ENCODE measurements at places on chromosomes 6 and 20. TPM values are rescaled to one million over a fixed set of nuclear protein-coding genes. Genes with fewer than 3 reads are reported as not detected.

- H3K36me3 ChIP-seq: no peaks in the 10 kb centered on the region
- no peak for DNase-seq
- H3K4me1 ChIP-seq: no peaks in the 10 kb centered on the region
- H3K4me3 ChIP-seq: no peak overlapping the region
- H3K27ac ChIP-seq: no peak overlapping the region
These were observed 42.5 kb upstream of the MLIP start for GRCh38 chr6:54068694-54069093.

DNA sequence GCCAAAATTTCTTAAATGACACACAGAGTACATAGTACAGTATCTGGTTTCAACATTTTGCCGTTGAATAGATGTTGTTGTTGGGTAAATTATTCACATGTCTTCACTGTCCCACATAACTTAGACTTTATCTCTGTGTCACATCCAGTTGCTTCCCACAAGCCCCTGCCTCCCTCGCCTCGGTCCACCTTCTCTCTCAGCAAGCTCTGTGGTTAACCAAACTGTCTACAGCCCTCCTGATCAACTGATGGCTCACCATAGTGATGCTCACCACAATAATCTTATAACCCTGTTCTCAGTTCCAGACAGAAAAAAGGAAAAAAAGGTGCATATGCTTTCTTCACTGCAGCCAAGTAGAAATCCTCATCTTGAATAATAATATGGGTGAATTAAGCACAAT lies 23.0 kb downstream of the IL17F start:
- H3K27ac ChIP-seq: no peak overlapping the region
- no peak overlapping the region for H3K4me3 ChIP-seq
- DNase-seq: no peak
- no peaks in the 10 kb centered on the region for H3K36me3 ChIP-seq

GRCh38 chr6:158753811-158754210 lies 65.4 kb downstream of the EZR start:
- H3K36me3 ChIP-seq: no peaks in the 10 kb centered on the region
- H3K27me3 ChIP-seq: no peaks in the 10 kb centered on the region
- H3K4me1 ChIP-seq: peaks cover 4% of the 10 kb centered on the region
- no peak overlapping the region for H3K4me3 ChIP-seq
- no peak overlapping the region for H3K27ac ChIP-seq

DNA sequence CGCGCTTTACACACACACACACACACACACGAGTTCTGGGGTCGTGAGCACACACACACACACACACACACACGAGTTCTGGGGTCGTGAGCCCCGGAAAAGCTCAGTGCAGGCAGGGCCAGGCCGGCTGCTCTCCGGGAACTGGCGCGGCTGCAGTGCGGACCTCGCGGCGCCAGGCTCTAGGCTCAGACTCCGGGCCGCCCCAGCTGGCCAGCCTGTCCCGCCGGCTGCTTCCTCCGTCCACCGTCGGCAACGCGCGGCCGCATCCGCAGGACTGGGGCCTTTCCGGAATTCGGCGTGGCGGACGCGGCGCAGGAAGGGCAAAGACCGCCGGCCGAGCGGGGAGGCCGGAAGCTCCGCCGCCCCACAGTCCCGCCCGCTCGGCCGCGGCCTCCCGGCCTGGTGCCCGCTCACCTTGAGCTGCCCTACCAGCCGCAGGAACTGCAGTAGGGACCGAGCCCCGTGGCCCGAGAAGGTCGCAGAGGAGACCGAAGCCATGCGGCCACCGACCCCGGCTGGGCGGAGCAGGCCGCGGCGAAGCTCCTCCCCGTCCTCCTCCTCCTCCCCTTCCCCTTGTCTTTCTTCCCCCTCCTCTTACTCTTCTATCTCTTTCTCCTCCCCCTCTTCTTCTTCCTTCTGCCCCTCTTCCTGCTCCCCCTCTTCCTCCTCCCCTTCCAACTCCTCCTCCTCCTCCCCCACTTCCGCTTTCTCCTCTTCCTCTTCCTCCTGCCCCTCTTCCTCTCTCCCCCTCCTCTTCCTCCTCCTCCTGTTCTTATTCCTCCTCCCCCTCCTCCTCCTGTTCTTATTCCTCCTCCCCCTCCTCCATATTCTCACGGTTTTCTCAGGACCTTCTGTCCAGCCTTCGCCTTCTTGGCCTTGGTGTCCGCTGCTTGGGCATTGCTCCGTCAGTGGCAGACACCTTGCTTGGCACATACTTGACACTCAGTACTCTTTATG lies at the start of gene HDDC2:
Gene HDDC2, minus strand, starts transcription at position 533 of the 957 bp plus-strand sequence. Its CDS starts 35 bp downstream, at position 498.
- H3K4me1 ChIP-seq: no peaks in the 10 kb centered on the region
- H3K4me3 ChIP-seq: peak within 1 kb of the TSS; percentile 51
- H3K27me3 ChIP-seq: no peaks in the 10 kb centered on the region
- peaks cover under 1% of the 10 kb centered on the region for H3K36me3 ChIP-seq
- peak within 1 kb of the TSS; percentile 61 for H3K27ac ChIP-seq

GRCh38 chr20:6122111-6122872 lies 538 bp downstream of the FERMT1 start:
- H3K27ac ChIP-seq: no peak overlapping the region
- H3K36me3 ChIP-seq: no peaks in the 10 kb centered on the region
- no peak for DNase-seq
- no peaks in the 10 kb centered on the region for H3K27me3 ChIP-seq

DNA sequence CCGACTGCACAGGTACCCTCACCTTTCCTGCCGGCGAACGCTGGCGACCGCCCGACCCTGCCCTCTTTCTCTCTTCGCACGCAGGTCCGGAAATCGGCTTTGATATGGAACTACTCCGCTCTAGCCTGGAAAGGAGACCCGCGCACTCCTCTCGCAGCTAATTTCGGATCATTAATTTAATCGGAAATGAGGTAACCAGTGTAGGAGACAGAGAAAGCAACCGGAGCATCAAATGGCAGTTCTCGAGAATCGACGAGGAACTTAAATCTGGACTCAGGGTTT lies 949 bp upstream of the ATXN1 start:
- no peak for DNase-seq
- no peaks in the 10 kb centered on the region for H3K27me3 ChIP-seq
- H3K36me3 ChIP-seq: no peaks in the 10 kb centered on the region
- H3K27ac ChIP-seq: peak overlapping the region; percentile 98
- H3K4me1 ChIP-seq: no peaks in the 10 kb centered on the region

DNA sequence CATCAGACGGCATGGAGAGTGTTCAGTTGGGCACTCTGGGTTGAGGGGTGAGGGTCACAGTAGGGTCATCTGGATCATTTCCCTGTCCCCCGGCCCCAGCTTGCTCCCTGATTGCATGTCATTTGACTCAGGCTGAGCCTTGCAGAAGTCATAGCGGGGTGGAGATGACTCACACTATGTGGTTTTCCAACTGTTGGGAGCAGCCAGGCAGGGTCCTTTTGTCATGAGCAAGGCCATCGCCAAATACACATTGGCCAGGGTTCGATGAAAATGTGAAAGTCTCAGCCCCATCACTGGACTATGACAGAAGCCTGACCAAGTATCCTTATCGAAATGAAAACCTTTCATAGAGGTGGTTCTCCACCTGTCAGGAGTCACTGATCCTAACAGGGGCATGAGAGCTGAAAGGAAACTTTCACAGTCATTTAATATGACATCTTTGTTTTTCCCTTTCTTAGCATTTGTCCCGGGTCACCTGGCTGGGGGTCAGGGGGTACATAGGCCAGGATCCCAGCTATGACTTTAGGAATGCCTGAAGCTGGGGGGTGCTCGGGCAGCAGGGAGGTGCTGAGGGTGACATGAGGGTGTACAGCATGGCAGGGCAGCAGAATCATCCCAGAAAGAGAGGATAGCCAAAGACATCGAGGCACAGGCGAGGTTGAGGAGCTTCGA lies 70.2 kb upstream of the CD93 start:
- no peak overlapping the region for H3K4me3 ChIP-seq
- H3K27me3 ChIP-seq: no peaks in the 10 kb centered on the region
- no peaks in the 10 kb centered on the region for H3K36me3 ChIP-seq

DPM1 gene
- polyA plus RNA-seq: 54.5 TPM

MOG gene
- not detected for polyA plus RNA-seq

All from aorta (tissue), 5 donors.